SJSA1 (cell line): ENCODE measurements at places on chromosomes 13 and 19. TPM values are rescaled to one million over a fixed set of nuclear protein-coding genes. Genes with fewer than 3 reads are reported as not detected.

TEKTIP1 gene
- total RNA-seq: 0.26 TPM in 1 of 2 replicates, not detected in the other

ZNF85 gene
- total RNA-seq: 11.8 and 17.4 TPM in 2 replicates

COL4A2 gene
- 677 and 741 TPM in 2 replicates for total RNA-seq

CCDC8 gene
- total RNA-seq: 12.5 and 18.6 TPM in 2 replicates

ENOX1 gene
- total RNA-seq: 0.28 and 1.3 TPM in 2 replicates

LHB gene
- total RNA-seq: 0.34 TPM in 1 of 2 replicates, not detected in the other

DNA sequence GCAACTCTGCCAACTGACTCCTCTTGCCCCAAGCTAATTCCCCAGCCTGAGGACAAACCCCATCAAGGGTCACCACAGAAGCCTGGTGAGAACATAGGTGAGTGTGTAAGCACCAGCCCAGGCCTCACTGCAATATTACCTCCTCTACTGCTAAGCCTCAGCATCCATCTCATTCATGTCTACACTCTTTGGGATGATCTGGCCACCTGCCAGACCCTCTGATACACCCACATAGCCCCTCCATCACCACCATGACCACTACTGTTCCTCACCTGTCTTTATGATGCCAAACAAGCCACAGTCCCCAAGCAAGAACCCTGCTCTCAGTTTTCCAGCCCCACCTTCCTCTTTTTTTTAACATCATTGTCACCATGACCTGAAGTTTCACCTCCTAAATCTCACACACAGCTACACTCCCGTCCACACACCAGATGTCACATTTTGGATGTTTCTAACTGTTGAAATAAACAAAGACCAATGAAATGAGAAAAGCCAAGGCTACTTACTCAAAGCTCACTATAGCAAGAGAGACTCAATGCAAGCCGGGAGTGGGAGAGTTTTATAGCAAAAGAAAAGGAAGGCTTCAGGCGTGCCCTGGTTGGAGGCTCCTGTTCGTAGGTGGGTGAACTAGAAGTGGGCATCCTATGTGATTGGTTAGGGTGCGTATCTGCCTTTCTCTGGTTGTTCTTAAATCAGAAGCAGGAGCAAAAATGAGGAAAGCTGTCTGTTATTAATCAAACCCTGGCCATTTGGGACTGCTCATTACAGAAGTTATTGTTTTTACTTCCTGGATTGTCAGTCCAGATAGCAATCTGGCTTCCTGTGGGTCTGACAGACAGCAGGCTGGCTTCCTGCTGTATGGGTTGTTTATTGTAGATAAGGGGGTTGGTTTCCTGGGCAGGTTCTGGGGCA is 2.0 kb downstream of the ZNF792 start:
- DNase-seq: no peak

GRCh38 chr13:97445522-97446187 is 11.7 kb downstream of the RAP2A start:
- no peak for DNase-seq

- no peak for DNase-seq
Observed at GRCh38 chr13:30305456-30305970, 1.8 kb downstream of the KATNAL1 start.

DNA sequence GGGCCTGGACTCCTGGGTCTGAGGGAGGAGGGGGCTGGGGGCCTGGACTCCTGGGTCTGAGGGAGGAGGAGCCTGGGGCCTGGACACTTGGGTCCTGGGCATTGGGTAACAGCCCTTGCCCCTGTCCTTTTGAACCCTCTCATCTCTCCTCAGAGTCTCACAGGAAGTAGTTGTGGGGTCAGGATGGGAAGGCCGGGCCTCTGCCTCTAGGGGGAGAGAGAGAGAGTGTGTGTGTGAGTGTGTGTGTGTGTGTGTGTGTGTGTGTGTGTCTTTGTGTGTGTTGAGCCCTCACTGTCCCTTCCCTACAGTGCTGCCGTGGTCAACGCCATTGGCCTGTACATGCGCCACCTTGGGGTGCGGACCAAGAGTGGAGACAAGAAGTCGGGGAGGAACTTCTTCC is 10.9 kb downstream of the ARHGEF1 start:
- no peak for DNase-seq

DNA sequence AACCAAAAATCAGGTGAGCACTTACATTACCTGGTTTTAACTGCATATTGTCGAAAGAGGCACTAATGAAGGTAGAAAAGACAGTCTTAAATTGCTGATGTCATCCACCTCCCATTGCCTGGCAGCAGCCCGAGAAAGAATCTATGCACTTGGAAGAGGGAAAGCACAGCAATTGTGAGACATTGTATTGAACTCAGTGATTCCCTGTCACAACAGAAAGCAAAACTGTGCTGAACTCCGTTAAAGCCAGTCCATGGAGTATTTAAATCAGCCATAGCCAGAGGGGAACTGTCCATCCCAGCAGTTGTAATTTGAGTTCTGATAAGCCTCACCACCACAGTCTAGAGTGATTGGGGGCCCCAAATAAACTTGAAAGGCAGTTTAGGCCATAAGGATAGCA is 466.6 kb upstream of the PCDH9 start:
- no peak for DNase-seq

DNA sequence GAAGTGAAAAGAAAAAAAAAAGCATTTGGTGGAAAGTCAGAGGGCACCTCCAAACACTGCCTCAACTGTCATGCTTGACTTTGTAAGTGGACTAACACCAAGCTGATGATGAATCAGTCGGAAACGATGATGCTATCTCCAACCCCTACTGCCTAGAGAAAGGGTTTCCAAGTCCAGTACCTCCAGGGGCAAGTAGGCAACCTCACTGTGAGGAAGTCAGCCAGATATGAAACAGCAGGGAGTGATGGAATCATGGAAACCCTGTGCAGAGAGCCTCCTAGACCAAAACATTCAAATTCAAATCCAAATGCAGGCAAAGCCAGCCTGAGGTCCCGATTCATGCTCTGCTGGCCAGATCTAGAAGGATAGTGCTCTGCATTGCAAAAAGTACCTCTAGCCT is 100.9 kb upstream of the SERP2 start:
- DNase-seq: no peak

DNA sequence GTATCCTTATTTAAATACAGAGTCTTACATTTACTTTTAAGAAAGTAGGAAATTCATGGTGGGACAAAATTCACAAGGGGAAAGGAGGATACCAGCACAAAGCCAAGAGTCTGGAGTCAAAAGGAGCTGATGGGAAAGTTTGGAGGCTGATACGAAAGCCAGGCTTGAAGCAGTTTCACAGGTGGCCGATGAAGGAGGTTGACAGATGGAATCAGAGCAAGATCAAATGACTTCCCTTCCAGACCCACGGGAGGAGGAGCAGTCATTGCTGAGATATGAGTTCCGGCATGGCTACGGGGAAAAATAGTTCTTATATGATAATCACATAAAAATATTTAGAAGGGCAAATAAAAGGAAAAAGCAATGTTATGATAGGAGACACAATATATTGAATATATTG is 65.0 kb downstream of the DGKH start:
- DNase-seq: no peak

- DNase-seq: peak; percentile 56
Observed at GRCh38 chr13:26061947-26062346, 10.1 kb upstream of the SHISA2 start.

GRCh38 chr19:1616396-1616795 is 11.1 kb upstream of the UQCR11 start:
- DNase-seq: no peak

DNA sequence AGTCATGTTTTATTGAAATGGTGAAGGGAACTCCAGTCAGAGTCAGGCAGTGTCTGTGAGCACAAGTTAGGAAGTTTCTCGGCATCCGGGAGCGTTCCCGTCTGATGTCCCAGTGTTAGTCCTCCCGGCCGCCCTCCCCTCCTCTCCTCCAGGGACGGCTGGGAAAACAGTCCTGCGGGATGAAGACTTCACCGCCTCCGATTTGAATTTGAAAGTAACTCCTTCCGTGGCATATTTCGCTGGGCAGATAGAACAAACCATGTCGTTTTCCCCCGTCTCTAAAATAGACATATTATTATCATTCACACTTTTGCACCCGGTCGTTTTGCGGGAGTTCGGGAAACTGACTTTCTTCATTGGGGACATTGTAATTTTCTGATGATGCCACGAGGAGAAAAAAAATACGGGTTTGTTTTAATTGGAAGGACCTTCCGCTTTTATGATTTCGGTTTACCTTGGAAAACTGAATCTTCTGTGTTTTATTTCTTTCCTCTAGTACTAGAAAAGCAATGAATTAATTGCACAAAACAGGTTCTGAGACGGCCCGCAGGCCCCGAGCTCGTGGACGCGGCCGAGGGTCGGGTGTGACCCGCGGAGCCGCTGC is 76.6 kb downstream of the ZIC5 start:
- peak; percentile 68 for DNase-seq

DNA sequence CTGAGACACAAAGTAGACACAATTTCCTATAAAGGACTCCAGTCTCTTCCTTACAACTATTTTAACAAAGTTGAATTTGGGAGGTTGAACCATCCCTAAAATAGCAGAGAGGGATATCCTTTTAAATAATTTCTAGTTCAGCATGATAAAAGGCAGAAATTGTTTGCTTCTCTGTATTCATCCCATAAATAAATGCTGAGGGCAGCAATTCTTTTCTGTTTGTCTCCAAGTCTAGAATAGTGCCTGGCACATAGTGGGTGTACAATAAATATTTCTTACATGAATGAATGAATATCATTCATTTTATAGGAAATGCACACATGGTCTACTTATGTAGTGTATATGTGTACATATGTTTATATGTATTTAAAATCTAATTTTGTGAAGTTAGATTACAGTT is 12.3 kb downstream of the COL4A1 start:
- DNase-seq: no peak

- no peak for DNase-seq
Observed at GRCh38 chr13:48773531-48774275, 120.0 kb downstream of the CYSLTR2 start.

DNA sequence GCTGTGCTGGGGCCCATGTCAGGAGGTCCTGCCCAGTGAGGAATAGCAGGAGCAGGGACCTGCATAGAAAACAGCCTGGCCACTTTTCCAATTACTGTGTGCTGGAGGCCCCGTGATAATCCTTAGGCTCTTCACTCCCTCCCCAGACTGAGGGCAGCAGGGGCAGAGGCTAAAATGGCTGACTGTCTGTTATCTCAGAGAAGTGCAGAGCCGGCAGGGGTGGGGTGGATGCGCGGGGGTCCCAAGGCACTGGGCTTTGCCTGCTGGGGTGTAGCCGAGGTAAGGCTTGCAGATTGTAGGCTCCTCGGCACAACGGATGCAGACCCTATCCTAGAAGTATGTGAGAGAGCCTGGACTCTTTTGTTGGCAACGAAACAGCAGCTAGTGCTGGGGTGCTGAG is 1064.1 kb downstream of the OLFM4 start:
- no peak for DNase-seq

- no peak for DNase-seq
Observed at GRCh38 chr13:48302871-48303358, 636 bp upstream of the RB1 start.

GRCh38 chr13:29595380-29596063 is at the start of gene SLC7A1:
TSS of gene SLC7A1 (minus strand) at chr13:29595688. CDS start at chr13:29536188, 59,500 bp downstream.
- peak; percentile 70 for DNase-seq
